ENCODE measurements at places on chromosomes 7 and 10.

DNA sequence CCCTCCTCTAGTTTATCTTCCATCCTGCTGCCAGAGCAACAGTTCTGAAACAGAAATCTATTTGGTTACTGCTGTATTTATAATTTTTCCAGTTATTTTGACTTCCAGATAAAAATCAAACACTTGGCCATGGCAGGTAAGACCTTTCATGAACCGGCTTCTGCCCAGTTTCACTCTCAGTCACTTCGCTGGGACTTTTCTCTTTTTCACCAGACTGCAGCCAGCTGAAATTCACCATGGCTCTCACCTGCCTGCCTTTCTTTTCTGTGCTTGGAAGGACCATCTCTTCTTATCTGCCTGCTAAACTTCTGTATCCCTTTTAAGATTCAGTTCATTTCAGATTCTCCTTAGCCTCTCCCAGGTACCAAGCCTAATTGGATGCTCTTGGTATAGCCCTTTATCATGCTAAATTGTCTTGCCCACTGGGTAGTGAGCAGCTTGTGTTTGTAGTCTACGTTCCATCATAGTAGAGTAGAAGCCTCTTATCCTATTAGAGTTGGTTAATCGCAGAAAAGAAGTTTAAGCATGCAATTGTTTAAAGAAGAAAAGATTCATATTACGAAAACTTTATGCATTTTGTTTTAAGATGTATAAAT is 71.7 kb downstream of the TAF3 start:
- no peak for DNase-seq

GRCh38 chr7:146067880-146068279 is 48.7 kb upstream of the CNTNAP2 start:
- DNase-seq: no peak

GRCh38 chr7:98291717-98292116 is 10.2 kb downstream of the BRI3 start:
- no peak for DNase-seq

GRCh38 chr10:72234560-72235095 is 18.6 kb upstream of the ASCC1 start:
- DNase-seq: no peak

DNA sequence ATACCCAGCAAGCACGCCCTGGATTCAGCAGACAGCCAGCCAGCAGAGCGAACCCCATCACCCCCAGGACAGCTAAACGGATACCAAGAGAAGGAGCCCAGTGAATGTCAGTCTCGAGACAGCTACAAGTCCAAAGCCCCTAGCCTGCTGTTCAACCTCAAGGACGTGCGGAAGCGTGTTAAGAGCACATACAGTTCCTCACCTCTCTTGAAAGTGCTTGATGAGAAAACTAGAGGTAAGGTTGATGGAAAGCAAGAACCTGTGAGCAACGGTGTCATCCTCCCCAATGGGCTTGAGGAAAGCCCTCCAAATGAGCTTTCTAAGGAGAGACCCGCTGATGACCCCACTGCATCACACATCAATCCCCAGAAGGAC is 24.9 kb downstream of the C10orf71 start:
- no peak for DNase-seq

DNA sequence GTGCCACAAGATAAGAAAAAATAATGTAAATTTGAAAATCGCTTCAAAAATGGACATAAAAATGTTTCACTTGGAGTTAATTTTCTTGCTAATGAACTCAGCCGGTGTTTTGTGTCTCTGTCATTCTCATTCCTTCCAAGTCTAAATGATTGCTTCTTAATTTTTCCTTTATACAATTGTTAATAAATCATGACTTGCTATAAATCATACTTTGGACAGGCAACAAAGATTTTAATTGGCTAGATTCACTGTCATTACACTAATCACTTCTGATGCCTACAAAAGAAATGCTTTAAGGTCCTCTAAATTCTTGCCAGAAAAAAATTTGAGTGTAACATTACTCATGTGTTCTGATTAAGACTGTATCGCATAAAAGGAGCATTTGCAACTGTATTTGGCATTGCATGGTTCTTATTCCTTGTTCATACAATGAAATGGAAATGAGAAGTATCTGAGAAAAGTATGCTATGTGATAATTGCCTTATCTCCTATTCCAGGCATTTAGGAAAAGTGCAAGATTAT is 239.5 kb upstream of the DKK1 start:
- DNase-seq: no peak

GRCh38 chr10:49025347-49025983 is 85.8 kb upstream of the LRRC18 start:
- DNase-seq: no peak

GRCh38 chr7:29309041-29309854 is 114.7 kb downstream of the CHN2 start:
- no peak for DNase-seq

DNA sequence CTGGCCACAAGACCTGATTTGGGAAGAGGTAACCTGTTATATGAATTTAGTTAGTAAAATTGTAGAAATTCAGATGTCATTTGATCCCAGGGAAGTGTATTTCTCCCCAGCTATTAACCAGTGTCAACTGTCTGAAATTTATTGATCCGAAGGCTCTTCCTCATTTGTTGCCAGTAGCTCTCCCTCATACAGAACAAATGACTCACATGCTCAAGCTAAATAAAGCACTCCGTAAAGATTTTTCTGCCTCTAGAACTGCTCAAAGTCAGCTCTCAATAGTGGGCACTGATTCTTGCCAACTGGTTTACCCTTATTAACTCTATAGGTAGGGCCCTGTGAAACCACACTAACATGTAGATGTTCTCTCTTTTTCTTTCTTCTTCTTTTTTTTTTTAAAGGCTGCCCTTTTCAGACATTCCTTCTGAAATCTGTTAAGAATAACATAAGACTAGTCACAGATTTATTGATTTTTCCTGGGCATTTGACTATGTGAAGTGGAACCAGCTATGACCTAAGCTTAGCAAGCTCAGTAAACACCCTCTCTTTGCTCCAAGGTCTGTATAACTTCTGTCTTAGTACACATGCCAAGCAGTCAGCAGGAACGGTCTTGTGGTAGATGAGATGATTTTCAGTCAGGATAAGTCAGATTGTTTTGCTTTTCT is 21.8 kb downstream of the RPA3 start:
- no peak for DNase-seq

GRCh38 chr7:37686556-37687345 is 3.2 kb downstream of the GPR141 start:
- no peak for DNase-seq

DNA sequence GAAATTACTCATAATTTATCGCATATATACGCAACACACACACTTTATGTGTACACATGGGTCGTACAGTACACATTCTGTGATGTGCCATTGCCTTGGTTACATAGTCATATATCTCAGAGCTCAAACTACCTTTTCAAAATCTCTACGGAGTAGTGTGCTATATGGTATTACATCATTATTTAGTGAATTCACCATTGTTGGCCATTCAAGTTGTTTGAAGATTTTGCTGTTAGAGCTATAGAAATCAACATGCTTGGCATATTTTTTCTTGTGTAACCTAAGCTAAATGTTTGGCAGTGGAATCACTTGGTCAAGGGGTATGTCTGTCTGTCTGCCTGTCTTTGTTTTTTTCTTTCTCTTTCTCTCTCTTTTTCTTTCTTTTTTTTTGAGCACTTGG is 42.0 kb upstream of the MMD2 start:
- DNase-seq: no peak

DNA sequence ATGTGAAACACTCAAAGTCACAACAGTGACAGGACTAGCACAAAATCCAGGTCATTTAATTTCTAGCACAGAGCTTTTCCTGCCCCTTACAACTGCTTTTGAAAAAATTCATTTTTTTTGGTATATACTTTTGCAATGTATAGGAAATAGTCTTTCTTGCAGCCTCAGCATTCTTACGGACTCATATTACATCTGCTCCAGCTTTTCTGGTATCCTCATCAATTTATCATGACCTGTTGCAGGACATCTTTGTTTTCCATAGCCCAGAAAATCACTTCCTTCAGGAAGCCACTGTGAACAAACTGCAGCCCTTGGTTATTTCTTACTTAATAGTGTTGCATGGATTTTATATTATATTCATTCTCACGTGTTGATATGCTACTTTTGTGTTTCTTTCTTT is 347.9 kb upstream of the MTPN start:
- no peak for DNase-seq

GRCh38 chr10:112250555-112250954 is 32.6 kb upstream of the TECTB start:
- DNase-seq: peak; percentile 26

DNA sequence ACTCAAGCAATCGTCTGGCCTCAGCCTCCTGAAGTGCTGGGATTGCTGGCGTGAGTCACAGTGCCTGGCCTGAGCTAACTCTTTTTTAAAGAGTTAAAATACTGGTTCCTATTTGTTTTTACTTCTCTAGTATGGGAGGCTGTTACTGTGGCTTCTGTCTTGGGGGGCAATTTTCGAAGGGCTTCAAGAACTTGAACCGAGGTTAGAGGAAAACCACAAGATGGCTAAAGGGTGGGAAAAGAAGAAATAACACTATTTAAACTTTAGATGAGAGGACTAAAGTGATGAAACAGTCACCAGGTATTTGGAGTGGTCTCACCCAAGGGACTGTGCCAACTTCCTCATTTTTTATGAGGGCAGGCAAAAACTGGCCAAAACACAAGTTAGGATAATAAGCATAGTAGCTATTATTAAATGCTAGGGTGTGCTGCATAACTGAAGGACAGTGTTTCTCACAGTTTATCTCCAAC is 17.8 kb downstream of the MET start:
- DNase-seq: no peak

DNA sequence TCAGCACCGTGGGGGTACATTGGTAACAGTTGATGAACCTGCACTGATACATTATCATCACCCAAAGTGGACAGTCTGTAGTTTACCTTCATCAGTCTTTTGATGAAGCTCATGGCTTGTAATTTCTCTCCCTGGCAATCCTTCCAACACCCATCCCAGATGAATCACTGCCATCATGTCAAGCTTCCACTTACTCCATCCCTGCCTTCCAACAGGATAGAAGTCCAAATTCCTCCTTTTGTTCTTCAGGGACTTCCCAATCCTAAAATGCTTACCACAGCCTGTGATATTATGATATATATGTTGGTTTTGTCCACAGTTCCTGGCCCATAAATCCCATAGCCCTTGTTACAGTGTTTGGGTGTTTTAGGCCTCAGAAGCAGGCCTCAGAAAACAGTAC is 16.1 kb downstream of the SNX10 start:
- no peak for DNase-seq

DNA sequence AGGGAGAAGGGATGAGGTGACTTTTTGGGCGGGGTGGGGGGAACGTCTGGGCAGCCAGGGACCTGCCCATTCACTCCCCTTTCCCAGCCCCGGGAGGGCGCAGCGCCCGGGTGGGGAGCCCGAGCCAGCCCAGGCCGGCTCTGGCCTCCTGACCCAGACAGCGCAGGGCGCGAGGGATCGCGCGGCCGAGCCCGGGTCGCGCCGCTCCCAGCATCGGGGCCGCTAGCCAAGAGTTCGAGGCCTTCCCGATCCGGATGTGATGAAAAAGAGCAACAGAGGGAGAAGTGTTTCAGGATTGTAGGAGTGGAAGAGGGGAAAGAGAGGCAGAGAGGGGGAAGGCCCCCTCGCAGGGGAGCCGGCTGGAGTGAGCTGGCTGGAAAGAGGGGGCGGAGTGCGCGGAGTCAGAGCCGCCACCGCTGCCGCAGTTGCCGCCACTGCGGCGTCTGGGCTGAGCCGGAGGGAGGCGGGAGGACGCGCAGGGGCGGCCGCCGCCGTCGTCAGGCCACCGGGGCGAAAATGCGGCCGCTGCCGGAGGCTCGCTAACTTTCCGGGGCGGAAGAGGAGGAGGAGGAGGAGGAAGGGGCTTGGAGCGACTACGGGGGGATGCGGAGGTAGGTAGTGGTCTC is at the start of gene MDFIC:
Gene MDFIC, plus strand, starts transcription at position 69 of the 626 bp plus-strand sequence. CDS start 940 bp downstream, outside the sequence.
- DNase-seq: peak; percentile 22

GRCh38 chr10:48684792-48685623 is at the start of gene WDFY4:
Gene WDFY4, plus strand, starts transcription at chr10:48684873. Its CDS starts 24,860 bp downstream, at chr10:48709733.
- no peak for DNase-seq

DNA sequence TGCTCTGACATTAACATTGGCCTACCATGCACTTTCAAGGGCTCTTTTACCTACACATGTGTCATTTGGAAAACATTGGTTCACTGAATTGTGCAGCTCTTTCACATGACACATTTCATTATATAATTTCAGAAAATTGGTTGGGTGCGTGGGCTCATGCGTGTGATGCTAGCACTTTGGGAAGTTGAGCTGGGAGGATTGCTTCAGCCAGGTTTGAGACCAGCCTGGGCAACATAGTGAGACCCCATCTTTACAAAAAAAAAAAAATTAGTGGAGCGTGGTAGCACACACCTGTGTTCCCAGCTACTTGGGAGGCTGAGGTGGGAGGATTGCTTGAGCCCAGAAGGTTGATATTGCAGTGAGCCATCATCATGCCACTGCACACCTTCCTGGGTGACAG is 3.9 kb downstream of the TASOR2 start:
- DNase-seq: no peak

DNA sequence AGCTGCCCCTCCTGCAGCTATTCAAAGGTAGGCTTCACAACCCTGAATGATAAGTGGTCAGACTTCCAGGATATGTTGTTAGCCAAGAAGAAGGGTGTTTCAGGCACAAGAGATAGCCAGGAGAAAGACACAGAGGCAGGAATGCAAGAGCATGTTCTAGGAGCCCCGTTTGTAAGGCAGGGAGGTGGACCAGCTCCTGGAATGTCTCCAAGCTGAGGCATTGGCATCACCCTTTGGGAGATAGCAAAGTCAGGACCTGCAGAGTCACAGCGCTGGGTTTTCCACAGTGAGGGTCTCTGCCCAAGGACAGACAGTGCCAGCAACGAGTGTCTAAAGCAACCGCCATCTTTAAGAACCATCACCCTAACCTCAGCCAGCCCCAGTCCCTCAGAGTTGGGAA is 484.5 kb upstream of the ZMIZ1 start:
- no peak for DNase-seq

DNA sequence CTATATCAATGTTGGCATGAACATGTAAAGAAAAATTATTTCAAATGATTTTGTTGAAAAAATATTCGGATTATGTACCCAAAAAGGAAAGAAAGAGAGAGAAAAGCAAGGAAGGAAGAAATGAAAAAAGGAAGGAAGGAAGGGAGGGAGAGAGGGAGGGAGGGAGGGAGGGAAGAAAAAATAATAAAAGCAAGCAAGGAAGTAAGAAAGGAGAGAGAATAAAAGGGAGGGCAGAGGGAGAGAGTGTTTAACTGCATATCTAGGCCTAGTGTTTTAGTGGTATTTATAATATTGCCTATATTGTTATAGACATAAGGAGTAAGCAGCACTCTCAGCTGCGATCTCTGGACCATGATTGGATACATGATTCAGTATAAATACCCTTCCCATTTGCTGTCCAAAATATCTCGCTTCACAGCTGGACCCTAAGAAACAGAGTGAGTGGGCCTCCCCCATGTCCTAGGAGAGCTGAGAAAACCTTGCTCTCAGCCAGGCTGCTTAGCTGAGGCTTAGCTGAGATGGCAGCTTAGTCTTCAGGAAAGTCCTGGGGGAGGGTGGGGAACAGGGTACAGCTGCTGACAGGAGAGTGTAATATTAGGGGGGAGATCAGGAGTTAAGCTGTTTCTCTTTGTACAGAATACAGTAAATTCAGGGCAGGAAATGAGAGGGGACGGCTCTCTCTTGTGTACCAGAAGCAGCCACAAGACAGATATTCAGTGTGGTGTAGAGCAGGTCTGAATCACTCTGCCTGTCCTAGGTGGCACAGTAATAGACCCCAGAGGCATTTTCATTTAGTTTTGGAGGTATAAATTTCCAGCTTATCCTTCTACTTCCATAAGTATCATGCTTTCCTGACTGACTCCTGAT is 66.8 kb upstream of the TARP start:
- no peak for DNase-seq
